ENCODE measurements at places on chromosomes 3 and 15.

DNA sequence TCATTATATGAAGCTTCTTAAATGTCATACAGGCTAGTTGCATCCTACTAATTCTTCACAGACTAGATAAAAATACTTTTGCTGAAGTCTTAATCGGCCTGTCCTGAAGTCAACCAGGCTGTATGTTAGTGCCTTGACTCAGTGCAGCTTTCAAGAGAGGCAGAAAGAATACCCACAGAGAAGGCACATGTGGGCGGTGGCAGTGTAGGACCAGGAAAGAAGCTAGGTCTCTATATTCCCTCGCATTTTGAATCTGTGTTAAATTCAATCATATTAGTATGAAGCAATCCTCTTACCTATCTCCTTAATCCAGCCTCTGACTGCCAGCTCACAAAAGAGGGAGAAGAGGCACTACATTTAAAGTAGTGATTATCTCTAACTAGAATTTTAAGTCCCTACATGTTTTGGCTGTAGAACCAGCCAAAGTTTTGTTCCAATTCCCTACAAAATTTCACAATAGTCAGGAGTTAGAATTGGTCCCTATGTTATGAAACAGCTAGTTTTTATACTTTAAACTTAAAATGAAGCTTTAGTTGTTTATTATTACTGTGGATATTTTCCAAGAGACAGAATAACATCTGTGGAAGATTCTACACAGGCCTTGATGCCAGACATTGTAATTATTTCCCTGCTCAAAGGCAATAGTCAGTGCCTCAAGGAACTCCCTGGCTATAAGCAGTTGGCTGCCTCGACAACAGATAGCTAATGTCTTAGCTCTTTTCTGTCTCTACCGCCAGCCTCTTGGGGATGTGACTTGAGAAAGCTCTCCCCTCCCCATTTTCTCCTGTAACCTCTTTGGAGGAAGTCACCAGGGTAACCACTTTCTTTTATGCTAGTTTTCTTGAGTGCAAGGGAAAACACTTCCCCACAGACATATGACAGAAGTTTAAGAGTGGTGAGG is 31.9 kb downstream of the CRTC3 start:
- peak; percentile 81 for DNase-seq

GRCh38 chr3:7733933-7734332 is 767.7 kb upstream of the LMCD1 start:
- no peak for DNase-seq

GRCh38 chr3:49273825-49274532 is 3.1 kb downstream of the C3orf62 start:
- DNase-seq: no peak

DNA sequence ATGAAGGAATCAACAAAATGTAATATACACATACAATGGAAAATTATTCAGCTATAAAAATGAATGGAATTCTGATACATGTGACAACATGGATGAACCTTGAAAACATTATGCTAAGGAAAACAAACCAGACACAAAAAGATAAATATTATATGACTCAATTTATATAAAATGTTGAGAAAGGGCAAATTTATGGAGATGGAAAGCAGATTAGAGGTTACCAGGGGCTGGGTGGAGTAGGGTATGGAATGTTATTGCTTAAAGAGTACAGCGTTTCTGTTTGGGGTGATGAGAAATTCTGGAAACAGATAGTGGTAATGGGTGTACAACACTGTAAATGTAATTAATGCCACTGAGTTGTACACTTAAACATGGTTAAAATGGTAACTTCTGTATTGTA is 50.9 kb downstream of the EMC4 start:
- no peak for DNase-seq

- DNase-seq: no peak
These were observed 42.3 kb downstream of the MAP3K13 start for GRCh38 chr3:185405243-185405642.

DNA sequence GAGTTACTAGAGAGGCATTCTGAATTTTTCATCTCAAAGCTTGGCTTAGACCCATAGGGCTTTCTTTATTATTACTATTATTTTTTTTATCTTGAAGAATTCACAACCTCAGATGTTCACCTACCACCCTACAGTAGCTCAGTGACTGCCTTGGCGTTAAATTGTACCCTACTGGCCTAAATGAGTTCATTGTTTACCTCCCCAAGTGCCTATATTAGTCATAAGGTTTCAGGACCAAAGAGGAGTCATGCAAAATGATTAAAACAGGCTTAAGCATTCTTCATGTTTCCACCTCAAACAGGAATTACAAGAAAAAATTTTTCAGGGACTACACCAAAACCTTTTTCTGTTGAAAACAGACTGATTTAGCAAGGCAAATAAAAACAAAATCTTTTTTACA is 751.5 kb downstream of the SQOR start:
- DNase-seq: no peak

GRCh38 chr3:194083637-194084224 is 52.2 kb upstream of the HES1 start:
- DNase-seq: no peak

DNA sequence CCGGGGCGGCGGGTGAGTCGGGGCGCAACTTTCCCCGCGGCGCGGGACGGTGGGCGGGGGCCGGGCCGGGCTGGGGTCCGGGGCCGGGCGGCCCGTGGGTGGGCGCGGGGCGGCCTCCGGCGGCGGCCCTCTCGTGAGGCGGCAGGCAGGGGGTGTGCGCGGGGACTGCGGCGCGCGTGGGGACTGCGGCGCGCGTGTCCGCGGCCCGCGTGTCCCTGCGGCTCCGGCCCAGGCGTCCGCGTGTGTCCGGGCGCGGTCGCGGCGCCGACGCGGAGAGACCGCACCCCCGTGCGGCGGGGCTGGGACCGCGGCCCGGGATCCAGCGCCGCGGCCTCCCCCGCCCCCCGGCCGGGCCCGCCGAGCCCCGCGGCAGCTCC is 349 bp downstream of the PLXNA1 start:
- peak; percentile 49 for DNase-seq

Measured in natural killer cell (primary cell).